ENCODE measurements at places on chromosomes 5 and 9. TPM values are rescaled to one million over a fixed set of nuclear protein-coding genes. Genes with fewer than 3 reads are reported as not detected.

Gene FBXL7
- total RNA-seq = not detected

DNA sequence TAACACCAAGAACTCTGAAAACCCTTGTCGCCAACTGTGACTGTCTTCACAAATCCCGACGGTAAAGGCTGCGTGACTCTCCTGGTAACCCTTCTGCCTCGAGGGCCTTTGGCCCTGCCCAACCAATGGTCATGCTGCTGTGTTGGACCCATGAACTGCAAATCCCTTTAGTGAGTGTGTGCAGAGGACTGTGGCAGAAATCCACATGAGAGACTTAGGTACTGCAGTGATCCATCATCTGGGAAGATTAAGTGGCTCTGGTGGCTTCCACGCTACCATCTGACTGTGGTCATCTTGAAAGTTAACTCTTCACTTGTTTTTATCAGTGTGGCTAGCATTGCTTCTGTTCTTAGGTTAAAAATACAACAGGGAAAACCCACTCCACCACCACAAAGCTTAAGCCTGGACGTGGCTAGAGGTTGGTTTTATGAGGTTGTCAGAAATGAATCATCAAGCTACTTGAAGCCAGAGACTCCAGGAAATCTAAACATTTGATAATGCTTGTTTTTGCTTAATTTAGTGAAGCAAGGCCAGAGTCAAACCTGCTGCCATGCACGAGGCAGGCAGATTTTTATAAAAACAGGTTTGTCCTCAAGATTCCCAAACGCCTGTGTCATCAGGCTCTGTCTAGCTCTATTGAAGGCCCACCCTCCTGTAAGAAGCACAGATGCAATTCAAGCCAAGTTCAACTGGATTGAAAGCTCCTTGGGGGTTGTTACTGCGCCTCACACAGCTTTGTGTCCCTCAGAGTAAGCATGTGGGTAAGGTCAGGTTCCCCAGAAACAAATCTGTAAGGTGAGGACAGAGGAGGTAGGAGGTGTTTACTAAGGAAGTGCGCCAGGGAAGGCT lies 52.7 kb upstream of the ERCC6L2 start:
- DNase-seq = peak; percentile 93

Gene ANKRD18B
- 4.6 TPM for total RNA-seq

Gene TUSC1
- total RNA-seq = 0.88 TPM

DNA sequence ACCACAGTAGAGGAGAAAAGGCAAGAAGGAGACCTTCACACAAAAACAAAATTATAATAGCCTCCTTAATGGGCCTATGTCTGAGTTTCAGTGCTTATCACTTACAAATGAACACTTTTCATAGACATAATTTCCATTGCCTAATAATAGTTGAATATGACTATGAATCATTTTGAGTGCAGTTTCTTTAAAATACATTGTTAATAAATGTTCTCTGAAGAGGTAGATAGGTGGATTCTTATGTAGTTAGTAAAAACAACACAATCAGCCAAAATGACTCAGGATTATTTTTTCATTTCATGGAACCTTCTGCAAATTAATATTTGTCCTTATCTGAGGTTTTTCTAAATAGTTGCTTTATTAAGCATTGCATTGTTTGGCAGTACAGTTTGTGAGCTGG lies 45.6 kb downstream of the DAPK1 start:
- DNase-seq = no peak

Measured in PC-9 (cell line).